ENCODE measurements at places on chromosomes 7 and 10.
A peak's percentile ranks its signal among the peaks of the same experiment; 100 is the strongest.

DNA sequence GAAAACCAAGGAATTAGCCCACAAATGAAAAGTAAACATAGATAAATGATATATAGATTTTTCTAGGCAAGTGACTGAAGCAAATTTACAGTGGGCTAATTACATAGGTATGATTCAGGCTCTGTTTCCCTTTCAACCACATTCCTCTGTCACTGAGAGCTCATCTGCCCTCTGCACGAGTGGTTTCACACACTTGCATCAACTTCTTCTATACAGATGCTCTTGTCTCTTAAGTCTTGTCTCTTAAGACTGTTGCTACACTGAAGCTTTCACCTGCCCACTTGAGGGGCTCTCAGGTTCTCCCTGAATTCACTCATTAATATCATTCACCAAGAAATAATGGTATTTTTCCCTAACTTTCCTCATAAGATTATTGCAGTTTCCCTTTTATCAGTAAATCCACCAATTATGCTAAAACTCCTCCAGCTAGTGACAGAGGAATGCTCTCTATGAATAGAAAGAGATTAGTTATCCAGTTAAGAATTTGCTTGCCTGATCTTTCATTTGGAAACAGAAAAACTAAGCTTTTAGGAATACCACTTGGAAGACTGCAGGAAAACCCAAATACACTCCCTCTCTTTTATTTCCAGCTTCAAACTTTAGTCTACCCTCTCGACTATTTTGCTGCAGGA is 95.7 kb downstream of the ELAPOR2 start:
- peak; percentile 19 for DNase-seq

GRCh38 chr10:49283491-49283890 is 15.5 kb upstream of the C10orf71 start:
- DNase-seq, result no peak

GRCh38 chr10:85612378-85612775 is 754.2 kb downstream of the GRID1 start:
- DNase-seq, result peak; percentile 33

DNA sequence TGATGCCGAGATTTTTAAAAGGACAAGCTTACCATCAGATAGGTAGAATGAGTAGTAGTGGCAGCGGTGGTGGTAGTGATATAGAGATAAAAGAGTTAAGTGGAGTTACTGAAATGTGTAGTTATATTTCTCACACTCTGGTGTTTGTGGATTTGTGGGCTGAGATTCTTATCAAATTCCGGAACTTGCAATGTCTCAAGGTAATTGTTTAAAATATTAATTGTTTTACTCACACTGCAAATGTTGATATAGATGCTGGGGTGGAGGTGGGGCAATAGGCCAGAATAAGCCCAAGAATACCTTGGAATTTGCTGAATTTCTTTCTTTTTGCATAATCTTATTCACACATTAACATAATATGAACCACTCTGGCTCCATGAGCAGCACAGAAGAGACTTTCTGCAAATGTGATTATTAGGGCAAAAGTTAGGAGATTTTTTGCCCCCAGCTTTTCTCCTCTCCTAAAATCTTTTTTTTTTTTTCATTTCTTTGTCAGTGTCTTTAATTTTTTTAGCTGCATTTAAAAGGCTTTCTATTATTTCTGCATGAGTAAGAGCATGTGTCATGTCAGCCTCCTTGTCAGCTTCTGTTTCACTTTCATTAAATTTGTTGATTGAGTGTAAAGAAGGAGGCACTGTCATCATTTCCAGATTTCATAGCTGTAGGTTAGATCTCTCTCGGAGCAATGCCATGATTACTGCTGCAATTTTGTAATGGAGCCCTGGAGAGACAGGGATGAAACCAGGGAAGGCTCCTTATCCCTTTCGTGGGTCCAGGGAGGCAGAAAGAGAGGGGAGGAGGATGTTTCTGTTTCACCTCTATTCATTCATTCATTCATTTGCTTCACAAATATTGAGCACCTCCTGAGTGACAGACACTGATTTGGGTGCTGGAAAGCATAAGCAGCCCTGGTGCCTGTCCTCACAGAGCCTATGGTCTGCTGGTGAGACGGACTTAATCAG is 13.1 kb upstream of the SGMS1 start:
- DNase-seq, result no peak

- no peak for DNase-seq
Measured at GRCh38 chr10:101827919-101828600, 9.8 kb upstream of the OGA start.

DNA sequence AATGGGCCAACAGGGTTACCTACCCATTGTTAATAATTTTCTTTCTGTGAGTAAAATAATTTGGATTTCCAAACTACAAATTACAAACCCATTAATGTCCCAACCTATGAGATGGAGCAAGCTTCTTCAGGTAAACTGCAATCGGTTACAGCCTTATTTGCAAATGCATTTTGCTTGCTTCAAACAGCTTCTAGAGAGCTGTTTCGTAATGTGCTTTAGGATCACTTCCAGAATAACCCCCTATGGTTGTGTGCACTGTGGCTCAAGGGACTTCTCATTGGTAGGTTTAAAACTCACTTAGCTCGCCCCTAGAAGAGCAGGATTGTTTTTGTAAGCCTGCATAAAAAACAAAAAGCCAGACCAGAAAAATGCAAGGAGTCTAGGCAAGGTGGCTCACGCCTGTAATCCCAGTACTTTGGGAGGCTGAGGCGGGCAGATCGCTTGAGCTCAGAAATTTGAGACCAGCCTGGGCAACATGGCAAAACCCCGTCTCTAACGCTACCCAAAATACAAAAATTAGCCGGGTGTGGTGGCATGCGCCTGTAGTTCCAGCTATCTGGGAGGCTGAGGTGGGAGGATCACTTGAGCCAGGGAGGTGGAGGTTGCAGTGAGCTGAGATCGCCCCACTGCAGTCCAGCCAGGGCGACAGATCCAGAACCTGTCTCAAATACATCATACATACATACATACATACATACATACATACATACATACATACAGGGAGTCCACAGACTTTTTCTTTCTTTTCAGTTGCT is 3.3 kb upstream of the MAP3K8 start:
- DNase-seq, result no peak

DNA sequence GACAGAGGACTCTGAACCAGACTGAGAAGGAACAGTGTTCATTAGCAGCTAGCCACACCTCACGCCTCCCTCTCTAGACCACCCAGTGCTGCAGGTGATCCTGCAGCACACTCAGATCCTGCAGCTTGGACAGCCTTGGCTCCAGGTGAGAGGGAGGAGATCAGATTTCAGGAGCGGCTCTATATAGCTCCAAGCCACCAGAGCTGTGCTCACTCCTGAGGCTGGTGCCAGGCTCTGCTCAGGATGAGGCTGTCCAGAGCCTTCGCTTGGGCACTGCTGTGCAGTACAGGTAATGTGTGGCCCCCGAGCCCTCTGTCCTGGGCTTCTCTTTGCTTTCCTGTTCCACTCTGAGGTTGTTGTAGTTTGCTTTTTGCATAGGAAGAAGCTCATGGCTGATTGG is 42.4 kb downstream of the C10orf120 start:
- no peak for DNase-seq

- DNase-seq, result no peak
Measured at GRCh38 chr7:119900996-119901672, 371.8 kb upstream of the KCND2 start.

DNA sequence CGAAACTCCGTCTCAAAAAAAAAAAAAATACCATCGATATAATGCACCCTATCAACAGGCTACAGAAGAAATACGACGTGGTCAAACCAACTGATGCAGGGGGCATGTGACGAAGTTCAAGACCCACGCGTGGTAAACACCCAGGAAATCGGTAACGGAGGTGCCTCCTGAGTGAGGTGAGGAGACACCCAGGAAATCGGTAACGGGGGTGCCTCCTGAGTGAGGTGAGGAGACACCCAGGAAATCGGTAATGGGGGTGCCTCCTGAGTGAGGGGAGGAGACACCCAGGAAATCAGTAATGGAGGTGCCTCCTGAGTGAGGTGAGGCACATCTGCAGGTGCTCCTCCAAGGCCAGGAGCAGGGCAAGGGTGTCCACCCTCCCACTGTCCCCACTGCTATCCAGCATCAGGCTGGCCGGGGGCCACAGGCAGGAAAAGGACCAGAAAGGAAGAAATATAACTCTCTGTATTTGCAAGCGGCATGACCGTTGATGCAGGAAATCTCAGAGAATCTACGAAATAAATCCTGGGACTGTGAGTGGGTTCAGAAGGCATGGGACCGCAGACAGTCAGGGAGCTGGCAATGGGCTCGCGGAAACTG is 10.7 kb upstream of the GPR146 start:
- DNase-seq, result no peak

DNA sequence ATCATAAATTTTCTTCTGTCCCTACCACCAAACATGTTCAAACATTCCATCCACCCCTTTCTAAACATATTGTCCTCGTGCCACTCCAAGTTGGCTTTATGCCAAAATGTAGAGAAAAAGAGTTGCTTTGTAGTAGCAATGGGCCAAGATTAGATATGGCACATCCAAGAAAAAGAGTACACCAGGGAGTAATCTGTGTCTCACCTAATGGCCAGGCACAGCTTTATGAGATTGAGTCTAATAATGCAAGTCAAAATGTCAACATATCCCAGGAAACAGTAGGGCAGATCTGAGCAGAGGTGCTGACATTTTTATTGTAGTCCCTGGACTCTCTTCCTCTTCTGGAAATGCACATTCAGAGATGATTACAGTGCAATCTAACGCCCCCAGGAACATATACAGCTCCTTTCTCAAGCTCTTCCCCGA is 5.7 kb upstream of the OR6V1 start:
- no peak for DNase-seq

GRCh38 chr10:11397077-11397965 is 214.1 kb downstream of the USP6NL start:
- DNase-seq, result no peak
